ENCODE measurements at places on chromosomes 5 and 9.

- no peak for DNase-seq
These were observed 377.4 kb downstream of the PDE4D start for GRCh38 chr5:59516161-59516560.

DNA sequence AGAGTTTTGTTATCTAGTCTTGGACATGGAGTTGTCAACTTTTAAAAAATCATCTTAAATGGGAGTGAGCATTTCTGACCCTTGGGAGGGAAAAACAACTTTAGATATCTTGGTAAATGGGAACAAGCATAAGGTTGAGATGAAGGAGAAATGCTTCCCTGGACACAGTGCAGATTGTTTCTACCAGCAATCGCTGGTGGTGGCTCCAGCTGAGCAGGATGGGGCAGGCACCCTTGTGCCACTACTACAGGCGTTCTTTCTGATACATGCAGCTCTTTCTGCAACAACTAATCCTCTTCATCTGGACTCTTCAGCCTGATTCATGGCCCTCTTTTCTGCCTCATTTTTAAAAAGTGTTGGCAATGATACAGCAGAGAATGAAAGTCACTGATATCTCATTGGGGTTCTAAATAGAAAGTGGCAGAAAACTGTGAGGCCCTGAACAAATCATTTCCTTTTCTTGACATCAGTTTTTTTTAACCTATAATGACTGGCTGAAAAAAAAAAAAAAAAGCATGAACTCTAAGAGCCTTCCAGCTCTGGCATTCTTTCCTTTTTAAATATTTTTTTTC is 409.4 kb upstream of the PTGER4 start:
- no peak for DNase-seq

- no peak for DNase-seq
These were observed 127.2 kb downstream of the MRPL36 start for GRCh38 chr5:1672396-1672795.

GRCh38 chr9:9719373-9720112 is 893.3 kb downstream of the PTPRD start:
- no peak for DNase-seq

DNA sequence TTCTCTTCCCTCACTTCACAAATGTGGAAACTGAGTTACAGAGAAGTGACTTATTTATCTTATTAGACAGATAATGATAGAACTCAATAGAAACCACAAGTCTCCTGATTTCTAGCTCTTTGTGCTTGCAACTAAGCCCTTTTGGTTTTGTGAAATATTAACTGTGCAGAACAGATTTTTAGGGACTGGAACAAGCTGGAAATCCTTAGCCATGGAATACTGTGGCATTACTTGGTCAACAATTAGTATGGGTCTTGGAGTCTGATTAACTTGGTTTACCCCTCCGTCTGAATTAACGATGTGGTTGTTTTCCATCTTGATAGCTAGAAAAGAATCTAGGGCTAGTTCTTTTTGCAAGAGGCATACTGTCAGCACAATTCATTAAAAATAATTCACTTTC is 584 bp upstream of the KLF9 start:
- no peak for DNase-seq

- no peak for DNase-seq
These were observed 310.5 kb downstream of the DMAC1 start for GRCh38 chr9:7489036-7489435.

DNA sequence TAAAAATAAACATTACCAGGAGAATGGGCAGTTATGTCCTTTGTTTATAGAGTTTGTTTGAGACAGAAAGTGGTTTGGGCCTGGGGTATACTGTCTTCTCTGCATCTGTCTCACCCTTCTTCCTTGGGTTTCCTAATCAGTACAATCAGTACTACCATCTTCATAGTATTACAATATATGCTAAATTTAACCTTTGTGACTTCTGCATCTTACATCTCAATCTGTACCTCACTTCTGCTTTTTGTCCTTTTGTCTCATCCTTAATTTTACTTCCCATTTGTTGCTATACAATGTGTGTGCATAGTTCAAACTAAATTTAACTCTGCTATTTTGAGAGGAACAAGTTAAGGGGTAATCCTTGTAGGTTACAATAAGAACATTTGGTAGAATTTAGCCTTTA is 19.6 kb downstream of the FBXO38 start:
- DNase-seq, result no peak

GRCh38 chr5:50702615-50703366 is 36.4 kb downstream of the PARP8 start:
- DNase-seq, result no peak

GRCh38 chr9:38227656-38228055 is 158.6 kb upstream of the SHB start:
- DNase-seq, result no peak

DNA sequence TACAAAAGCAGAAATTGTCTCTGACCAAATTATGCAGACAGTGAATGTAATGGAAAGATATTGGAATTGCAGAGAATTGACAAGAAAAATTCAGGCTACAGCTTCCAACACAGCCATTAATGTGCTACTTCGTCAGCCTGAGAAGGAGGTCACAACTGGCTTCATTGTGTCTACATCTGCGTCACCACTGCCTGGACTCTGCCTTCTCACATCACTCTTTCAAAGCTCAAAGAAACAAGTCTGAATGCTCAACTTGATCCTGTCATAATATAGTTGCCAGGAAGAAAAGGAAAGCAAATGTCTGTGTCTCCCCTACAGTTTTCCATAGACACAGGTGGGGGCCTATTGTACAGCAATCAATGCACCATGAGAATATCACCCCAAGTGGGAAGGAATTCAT is 806.5 kb upstream of the CDH10 start:
- DNase-seq, result no peak

GRCh38 chr5:34570721-34571676 is 85.1 kb upstream of the RAI14 start:
- DNase-seq, result peak; percentile 69

- no peak for DNase-seq
These were observed 1.1 kb upstream of the UBAP2 start for GRCh38 chr9:34049630-34050384.

DNA sequence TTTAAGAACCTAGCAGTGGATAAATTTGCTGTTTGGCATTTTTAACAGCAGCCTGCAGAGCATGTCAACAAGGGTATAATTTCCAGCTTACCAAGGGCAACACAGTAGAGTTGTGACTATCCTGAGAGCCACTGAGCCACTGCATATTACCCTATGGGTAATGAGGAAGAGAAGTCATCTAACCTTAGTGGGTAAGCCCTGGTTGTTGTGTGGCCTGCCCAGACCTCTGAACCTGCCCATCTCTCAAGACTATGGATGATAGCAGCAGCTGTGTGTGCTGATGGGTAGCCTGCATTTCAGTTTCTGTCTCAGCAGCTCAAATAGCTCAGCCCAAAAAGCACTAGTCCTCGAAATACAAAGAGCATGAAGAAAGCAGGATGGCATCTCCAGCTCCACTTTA is 56.1 kb upstream of the PIP5K1B start:
- no peak for DNase-seq

DNA sequence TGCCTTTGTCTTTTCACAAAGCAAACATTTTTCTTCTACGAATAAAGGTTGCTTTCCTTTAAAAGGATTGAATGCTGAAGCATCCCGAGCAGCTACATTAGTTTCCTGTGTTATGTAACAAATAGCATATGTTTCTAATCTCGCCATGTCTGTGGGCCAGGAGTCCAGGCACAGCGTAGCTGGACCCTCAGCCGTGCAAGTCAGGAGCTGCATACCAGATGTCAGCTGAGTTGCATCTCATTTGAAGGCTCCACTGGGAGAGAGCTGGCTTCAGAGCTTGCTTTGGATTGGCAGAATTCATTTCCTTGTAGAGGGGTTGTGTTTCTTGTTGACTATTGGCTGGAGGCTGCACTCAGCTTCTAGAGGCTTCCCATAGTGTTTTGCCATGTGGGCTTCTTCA is 16.0 kb upstream of the GOLPH3 start:
- DNase-seq, result no peak

- DNase-seq, result no peak
These were observed 82.6 kb upstream of the COL5A1 start for GRCh38 chr9:134559013-134559412.

DNA sequence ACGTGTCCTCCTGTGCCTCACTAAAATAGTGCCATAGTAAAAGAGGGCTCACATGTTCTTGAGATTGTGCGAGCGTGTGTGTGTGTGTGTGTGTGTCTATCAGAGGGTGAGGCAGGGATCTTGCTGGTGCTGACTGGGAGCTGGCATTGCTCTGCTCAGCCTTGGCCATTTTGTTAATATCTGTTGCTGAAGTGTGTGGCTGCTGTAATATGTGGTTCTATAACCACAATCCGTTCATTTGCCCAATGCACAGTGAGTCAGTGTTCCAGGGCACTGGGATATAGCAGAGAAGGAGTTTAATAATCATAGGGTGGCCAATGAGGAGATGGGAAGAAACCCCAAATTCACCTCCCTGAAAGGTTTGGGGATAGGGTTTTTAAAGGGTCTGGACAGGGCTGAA is 61.3 kb downstream of the RASGRF2 start:
- DNase-seq, result peak; percentile 55

GRCh38 chr9:18015116-18015515 is 436.2 kb downstream of the SH3GL2 start:
- no peak for DNase-seq

GRCh38 chr9:116394894-116395698 is 241.5 kb downstream of the PAPPA start:
- no peak for DNase-seq

GRCh38 chr9:113389451-113389850 is 11.6 kb downstream of the ALAD start:
- no peak for DNase-seq

Data from kidney glomerular epithelial cell (primary cell).